RCC 7860 (cell line): ENCODE measurements at places on chromosomes 6 and 20.

- no peak for DNase-seq
Observed at GRCh38 chr6:130381459-130382380, 15.9 kb downstream of the TMEM200A start.

DNA sequence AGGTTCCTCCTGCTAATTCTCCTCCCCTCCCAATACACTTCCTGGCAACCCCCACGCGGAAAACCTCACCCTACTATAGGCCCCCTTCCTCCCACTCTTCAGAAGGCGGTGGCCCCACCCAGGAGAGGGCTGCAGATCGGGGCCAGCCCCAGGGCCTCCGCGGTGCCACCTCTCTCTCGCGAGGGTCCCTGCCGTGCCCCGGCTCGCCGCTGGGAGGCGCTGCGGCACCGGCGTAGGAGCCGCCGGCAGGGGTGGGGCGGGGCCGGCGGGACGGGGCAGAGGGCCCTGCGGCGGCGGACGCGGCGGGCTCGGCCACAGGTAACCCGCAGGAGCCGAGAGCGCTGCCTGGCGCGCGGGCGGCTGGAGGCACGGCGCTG lies at the start of gene ANKRD6:
ANKRD6 (plus strand) TSS at position 278 of the 377 bp plus-strand sequence. CDS start 133,825 bp downstream, outside the sequence.
- DNase-seq, result no peak

- DNase-seq, result no peak
Observed at GRCh38 chr6:25892877-25893276, 18.8 kb upstream of the SLC17A3 start.

- DNase-seq, result no peak
Observed at GRCh38 chr6:139534472-139535115, 160.1 kb upstream of the CITED2 start.

GRCh38 chr6:125077453-125077852 lies 76.1 kb upstream of the TPD52L1 start:
- DNase-seq, result no peak

- DNase-seq, result no peak
Observed at GRCh38 chr20:55605594-55605993, 399.7 kb downstream of the CBLN4 start.

- DNase-seq, result peak; percentile 88
Observed at GRCh38 chr6:2630359-2630758, 120.4 kb downstream of the MYLK4 start.

GRCh38 chr6:153698001-153698400 lies 341.0 kb upstream of the OPRM1 start:
- DNase-seq, result no peak

GRCh38 chr20:697826-698225 lies 22.2 kb upstream of the SCRT2 start:
- DNase-seq, result no peak

DNA sequence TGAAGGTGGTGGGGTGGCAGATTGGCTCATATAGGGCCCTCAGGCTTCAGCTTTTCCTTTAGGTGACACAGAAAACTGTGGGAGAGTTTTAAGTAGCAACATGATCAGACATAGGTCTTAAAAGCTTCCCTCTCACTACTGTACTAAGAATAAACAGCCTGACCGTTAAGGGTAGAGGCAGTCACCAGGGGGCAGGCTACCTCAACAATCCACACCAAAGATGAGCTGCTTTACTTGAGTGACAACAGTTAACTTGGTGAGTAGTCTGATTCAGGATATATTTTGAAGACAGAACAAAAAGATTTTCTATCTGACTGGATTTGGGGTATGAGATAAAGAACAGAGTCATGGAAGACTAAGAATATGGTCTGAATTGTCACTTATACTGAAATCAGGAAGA lies 193.1 kb upstream of the SHLD1 start:
- DNase-seq, result no peak

DNA sequence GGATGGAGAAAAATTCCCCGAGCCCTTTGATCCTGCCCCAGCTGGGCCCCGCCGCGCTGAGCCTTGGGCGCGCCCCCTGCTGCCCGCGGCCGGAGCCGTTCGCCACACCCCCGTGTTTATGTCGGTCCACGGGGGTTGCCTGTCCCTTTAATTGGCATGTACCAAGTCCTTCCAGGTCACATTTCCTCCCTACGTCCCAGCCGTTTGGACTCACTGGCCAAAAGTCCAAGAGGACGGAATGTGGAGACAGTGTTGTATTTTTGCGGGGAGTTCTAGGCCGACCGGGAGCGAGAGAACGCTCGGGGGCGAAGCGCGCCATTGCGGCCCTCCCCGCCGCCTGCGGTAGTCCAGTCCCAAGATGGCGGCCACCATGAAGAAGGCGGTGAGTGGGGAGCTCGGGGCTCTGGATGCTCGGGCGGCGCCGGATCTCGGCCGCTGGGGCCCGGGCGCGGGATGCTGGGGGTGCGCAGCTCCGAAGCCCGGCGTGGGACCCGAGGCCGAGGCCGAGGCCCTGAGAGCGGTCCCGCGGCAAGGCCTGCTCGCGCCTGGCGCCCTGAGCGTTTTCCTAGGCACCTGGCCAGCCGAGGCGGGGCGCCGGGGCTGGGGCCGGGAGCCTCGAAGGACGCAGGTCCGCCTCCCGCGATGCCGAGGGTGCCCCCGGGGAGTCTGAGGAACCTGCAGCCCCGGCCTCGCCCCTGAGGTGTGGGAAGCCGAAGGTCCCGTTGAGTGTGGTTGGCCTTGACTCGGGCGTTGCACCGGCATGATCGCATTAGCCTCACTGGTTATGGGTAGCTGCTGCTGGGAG lies at the start of gene PFDN4:
PFDN4 (plus strand) TSS at position 345 of the 805 bp plus-strand sequence; CDS start at position 359, 14 bp downstream.
- peak; percentile 72 for DNase-seq

DNA sequence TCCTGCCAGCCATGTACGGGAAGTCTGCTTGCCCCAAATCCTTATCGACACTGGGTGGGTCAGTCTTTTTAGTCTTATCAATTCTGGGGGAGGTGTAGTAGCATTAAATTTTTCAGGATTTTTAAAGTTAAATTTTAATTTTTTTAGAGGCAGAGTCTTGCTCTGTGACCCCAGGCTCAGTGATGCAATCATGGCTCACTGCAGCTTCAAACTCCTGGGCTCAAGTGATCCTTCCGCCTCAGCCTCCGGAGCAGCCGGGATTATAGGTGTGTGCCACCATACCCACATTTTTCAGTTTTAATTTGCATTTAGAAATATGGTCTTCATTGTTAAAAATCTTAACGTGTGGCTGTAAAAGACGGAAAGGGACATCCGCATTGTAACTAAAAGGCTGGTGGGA lies 51.9 kb downstream of the BANF2 start:
- no peak for DNase-seq

DNA sequence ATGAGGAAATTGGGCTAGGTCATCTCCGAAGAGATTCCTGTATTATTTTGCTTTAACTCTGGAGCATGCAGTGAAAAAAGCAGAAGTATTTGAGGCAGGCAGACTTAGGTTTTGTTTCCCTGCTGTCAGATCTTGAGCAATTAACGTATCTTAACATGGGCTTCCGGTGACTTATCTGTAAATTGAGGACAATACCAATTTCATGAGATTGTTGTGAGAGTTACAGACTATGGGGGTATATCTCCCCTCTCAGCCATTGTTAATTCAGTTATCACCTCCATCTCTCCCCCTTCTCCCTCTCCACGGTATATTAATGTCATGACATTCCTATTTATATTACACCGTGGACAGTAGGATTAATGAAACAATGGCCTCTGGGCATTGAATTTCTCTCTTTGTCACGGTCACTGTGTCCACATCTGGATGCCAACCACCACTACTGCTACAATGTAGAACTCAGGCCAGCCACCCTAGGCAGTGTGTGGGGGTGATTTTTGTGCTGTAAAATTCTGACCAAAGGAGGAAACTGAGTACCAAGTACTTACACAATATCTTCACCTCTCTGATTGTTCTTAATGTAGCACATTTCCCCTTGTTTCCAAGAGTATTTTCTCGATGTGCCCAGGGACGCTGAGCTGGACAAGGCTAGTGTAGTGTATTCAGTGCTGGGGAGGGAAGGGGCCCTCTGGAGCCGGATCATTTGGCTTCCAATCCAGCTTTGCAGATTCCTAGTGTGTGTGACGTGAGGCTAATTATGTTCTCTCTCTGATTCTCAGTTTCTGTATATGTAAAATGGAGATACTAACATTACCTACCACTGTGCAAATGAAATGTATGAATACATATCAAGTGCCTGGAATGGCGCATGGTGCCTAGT lies 77.2 kb downstream of the GCNT2 start:
- no peak for DNase-seq

DNA sequence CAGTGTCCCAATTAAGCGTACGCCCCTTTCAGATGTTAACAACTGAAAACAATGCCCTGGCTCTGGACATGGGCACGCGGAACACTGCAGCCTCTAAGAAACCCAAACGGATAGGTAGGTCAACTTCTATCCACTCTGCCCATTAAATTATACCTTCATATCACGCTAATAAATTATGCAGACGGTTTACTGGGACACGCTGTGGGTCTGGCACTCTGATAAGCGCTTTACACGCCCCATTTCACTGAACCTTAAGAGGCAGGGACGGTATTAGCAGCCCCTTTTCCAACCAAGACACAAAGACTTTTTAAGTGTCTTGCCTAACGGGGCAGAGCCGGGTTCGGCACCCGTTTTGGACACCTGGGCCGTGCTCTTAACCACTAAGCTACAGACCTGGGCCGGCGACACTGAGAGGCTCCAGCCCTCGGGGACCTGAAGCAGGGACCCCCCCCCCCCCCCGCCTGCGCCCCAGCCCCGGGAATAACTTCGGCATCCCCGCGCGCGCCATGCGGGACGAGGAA lies 744 bp downstream of the STAU1 start:
- no peak for DNase-seq

DNA sequence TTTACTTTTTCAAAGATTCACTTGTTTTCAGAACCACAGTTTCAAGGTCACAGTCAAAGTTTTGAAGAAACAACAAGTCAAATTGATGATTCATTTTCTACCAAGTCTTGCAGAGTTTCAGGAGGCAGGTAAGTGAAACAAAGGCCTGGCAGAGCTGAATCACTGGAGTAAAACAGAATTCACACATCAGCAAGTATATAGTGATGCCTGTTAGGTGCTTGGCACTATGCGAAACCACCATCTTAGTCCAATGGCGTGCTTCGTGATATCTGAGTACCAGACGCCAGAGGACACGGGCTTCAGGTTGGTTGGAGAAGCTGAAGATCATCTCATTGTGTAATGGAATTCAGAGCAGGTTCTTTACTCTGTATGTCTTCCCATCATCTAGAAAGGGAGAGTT lies 75.9 kb downstream of the RTN4IP1 start:
- no peak for DNase-seq

DNA sequence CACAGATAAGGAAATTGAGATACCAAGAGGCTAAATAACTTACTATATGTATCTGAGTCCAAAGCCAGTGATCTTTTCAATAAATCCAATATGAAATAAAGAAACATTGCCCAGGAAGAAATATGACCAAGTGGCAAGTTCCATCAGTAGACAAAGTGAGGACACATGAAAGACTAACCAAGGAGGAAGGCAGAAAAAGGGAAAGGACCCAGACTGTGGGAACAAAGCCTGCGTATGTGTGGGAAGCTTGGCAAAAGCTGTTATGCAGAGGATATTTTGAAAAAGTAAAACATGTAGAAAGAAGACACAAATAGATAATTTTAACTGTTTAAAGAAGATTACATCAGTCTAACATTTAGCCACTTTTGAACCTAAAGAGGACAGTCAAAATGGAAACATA lies 264.4 kb upstream of the PRDM1 start:
- no peak for DNase-seq

GRCh38 chr6:166877906-166878305 lies 78.4 kb downstream of the RNASET2 start:
- peak; percentile 68 for DNase-seq

DNA sequence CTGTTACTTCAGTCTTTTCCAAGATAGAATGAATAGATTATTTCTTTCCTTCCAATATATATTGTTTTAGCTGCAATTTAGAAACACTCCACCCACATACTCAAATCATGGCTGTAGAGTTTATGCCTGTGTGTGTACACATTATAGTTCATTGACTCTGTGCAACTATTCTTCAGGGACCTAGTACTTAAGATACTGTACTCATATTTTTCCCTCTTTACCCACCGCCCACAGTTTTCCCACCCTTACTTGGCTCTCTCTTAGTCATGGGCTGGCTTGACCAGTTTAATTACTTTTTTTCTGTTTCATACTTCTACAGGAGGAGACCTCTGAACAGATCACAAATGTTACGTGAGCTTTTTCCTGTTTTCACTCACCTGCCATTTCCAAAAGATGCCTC lies 30.4 kb downstream of the C6orf89 start:
- DNase-seq, result no peak

- no peak for DNase-seq
Observed at GRCh38 chr6:139582956-139583355, 208.5 kb upstream of the CITED2 start.

DNA sequence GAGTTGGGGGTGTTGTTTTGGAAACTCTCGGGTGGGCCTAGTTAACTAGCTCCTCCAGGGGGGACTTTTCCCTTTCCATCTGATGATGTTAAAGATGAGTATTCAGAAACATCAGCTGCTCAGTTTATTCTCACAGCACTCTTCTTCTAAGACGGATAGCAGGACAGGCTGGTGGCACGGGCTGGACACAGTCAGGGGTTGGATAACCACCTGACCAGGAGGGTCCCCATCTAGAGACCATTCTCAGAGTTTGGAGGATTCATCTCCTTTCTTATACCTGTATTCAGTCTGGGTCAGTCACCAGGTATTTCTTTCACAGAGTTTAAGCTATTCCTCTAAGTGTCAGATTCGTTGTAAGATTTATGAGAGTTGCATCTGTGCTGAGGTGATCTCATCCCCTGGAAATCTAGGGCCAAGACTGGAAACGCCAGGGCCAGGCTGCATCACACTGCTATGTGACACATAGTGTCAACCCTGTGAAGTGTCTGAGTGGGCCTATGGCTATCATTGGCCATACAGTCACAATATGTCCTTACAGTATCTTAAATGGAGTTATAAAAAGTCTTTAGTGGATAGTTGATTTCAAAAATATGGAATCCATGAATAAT lies 111.7 kb downstream of the FAM50B start:
- DNase-seq, result peak; percentile 6

DNA sequence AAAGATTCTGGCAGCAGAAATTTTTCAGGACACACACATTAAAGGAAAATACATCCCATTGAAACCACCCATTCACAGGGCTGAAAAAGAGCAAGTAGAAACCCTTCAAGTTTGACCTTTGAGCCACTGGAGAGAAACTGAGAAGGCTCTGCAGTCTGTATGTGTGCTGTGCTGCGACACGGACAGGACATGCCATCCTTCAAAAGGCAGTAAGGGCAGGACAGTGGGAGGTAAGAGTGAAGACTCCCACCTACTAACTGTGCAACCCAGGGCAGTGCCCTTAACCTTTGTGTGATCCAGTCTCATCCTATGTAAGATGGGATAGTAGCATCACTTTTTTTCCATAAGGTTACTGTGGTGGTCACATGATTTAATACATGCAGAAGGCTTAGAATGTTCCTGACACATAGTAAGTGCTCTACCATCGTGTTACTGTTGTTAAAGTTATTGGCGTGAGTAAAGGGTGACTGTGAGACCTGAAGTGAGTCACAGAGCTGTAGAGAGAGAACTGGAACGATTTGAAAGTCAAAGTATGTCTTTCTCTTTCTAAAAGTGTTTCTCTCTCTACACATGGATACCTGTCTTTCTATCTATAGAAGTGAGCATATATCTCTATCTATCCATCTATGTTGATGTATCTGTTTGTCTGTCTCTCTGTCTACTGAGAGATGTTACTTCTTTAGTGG lies 153.7 kb upstream of the OLIG3 start:
- DNase-seq, result no peak
